NCI-H2171 (cell line): ENCODE measurements at places on chromosomes 5 and 9.

- DNase-seq = no peak
Observed at GRCh38 chr9:91407580-91408318, 15.9 kb downstream of the NFIL3 start.

DNA sequence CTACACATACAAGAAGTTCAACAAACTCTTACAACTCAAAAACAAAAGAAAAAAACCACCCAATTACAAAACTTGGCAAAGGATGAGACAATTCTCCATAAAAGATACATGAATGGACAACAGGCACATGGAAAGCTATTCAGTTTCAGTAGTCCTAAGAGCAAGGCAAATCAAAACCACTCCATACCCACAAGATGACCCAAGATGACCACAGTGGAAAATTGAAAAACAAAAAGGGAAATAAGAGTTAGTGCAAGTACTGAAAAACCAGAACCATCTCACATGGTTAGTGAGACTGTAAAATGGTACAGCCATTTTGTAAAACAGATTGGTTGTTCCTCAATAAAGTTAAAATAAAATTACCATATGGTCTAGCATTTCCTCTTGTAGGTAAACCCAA, 287.1 kb upstream of the CDH9 start:
- DNase-seq = no peak

- no peak for DNase-seq
Observed at GRCh38 chr9:137009217-137009616, 12.8 kb upstream of the CLIC3 start.

- DNase-seq = no peak
Observed at GRCh38 chr9:34793428-34793827, 83.5 kb upstream of the CCL21 start.

DNA sequence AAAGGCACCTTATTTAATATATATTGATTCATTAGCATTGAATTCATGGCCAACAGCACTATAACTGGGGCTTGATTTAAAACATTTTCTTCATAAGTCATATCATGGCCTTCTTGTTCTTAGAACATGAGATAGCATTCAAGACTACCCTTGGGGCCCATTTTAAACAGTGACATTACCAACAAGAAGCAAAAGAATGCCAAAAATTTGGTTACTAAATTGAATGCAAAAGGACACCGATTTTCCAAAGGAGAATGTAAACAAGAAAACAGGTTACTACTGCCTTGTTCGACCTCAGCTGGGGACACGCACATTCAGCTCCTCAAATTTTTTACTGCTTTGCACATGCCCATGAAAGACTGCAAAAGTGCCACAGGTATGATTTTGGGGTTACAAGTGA, 219.4 kb upstream of the TLE4 start:
- DNase-seq = no peak

- no peak for DNase-seq
Observed at GRCh38 chr5:141371572-141372475, 1.8 kb downstream of the PCDHGB3 start.

GRCh38 chr5:121415270-121415669, 436.4 kb upstream of the FTMT start:
- DNase-seq = no peak

GRCh38 chr9:27436234-27436633, 87.9 kb upstream of the IFNK start:
- DNase-seq = no peak

DNA sequence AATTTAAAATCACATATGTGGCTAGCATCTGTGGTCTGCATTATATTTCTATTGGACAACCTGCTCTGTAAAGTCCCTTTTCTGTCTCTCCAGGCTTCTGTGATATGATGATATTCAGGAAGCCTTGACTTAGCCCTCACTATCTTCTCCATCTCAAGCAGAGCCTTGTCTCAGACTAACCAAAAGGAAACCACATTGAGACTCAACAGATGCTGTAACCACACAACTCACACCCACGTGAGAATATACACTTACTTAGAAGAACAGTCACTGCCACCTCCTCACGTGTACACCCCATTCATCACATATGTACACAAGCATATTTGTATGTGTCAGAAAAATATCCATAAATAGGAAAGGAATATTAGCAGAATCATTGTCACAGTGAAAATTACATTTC, 33.6 kb downstream of the HTR4 start:
- no peak for DNase-seq

DNA sequence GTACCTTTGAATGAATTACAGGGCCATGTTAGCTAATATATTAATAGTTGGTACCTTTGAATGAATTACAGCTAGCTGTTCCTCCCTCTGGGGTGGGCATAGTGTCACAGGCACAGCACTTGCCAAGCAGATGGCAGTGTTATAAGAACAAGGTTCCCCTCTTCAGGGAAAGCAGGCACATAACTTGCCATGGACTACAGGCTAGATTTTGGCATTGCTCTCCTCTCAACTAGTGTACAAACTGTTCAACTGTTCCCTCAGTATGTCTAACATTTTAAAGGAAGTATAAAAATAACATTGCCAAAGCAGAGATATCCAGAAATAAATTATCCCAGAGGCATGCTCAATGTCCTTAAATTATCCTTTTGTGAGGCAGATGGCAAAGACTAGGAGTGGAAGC, 33.7 kb downstream of the ABITRAM start:
- no peak for DNase-seq

- DNase-seq = no peak
Observed at GRCh38 chr9:25570802-25571201, 107.4 kb downstream of the TUSC1 start.

GRCh38 chr5:173101245-173101644, 43.1 kb upstream of the BNIP1 start:
- no peak for DNase-seq

GRCh38 chr5:137761566-137761965, 7.4 kb upstream of the HNRNPA0 start:
- DNase-seq = no peak

DNA sequence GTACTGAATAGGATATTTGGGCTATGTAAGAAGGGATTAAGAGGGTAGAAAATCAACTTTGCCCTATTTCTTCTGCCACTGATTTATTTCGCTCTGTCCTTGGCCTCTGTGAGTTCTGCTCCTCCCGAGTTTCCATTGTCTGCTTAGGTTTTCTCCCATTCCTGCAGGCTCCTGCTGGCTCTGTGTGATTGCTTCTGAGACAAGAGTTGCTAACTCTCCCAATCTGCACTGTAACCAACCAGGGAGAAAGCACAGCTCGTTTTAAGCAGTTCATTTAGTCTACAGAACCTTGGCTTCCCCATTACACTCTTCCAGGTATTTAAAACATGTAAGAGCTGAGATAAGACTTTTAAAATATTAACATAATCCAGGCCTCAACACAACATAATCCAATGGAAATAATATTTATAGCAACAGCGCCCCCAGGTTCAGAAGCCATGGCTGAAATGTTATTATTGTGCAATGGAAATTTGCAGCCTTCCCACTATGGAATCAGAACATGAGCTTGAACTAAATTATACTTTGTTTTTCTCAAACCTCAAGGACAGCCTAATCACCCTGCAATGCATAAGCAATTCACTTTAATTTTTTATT, 203.5 kb downstream of the ERCC6L2 start:
- DNase-seq = no peak

GRCh38 chr5:88583471-88583870, 299.5 kb downstream of the MEF2C start:
- no peak for DNase-seq

DNA sequence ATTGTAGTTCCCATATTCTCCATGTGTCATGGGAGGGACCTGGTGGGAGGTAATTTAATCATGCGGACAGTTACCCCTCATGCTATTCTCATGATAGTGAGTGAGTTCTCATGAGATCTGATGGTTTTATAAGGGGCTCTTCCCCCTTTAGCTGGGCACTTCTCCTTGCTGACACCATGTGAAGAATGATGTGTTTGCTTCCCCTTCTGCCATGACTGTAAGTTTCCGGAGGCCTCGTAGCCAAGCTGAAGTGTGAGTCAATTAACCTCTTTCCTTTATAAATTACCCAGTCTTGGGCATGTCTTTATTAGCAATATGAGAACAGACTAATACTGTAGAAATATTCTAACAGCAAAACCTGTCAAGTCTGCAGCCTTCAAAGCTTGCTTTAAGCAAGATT, 293.2 kb downstream of the CTNND2 start:
- no peak for DNase-seq

GRCh38 chr5:154298065-154298464, 107.5 kb downstream of the GALNT10 start:
- no peak for DNase-seq

DNA sequence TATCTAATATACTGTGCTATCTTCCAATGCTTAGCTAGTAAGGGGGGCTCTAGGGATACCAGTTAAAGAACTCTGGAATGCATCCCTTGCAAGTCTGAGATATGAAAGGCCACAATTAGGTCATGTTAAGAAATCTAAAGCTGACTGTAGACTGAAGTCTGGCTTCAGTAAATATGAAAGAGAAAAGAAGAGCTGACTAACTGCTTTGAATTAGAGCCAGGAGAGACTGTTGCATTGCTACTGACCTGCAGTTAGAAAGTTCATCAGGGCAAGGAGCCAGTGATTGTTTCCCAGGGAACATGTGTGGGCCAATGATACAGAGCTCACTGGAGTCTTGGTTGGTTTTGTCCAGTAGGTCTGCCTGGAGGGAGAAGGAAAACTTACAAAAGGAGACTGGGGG, 472.1 kb upstream of the TNC start:
- no peak for DNase-seq

- DNase-seq = no peak
Observed at GRCh38 chr9:128108269-128109049, 19.1 kb downstream of the PTGES2 start.

GRCh38 chr5:176781638-176782570, 28.5 kb upstream of the UNC5A start:
- no peak for DNase-seq

DNA sequence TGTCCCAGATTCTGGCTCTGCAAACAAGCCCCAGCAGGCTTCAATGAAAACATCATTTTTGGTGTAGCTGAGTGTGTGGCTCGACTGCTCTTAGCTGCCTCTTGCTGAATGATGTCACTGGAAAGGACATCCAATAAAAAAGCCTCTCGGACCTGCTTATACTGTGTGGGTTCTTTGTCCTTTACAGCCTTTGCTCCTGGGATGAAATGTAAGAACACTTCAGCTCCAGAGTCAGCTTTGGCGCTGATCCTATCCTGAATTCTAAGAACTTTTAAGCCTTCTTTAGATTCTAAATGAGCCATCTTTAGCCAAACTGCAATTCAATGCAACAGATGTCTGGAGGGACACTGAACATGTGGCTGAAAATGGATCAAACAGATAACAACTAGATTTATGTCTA, 404.6 kb upstream of the C9orf72 start:
- DNase-seq = no peak

GRCh38 chr5:115480271-115480670, 64.3 kb downstream of the FEM1C start:
- DNase-seq = no peak

GRCh38 chr9:124008303-124008693, 3.3 kb upstream of the LHX2 start:
- DNase-seq = no peak

DNA sequence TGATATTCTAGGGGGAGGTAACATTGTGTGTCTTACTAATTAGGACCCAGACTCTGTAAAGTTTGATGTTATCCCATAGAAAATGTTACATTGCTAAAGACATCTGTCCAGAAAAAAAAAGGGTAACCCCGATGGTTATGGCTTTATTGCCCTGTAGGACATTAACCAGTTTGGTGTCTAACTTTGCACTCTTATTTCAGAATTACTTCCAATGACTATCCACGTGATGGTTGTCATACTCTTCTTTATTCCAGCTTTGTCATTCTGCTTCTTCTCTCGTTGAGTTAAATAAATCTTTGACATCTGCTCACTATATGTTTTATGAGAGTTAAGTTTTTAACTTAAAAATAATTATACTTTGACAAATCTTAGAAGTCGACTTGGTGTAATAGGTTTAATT, 180.4 kb upstream of the ANKRD55 start:
- DNase-seq = no peak

- DNase-seq = no peak
Observed at GRCh38 chr9:135478829-135479468, 633 bp upstream of the PPP1R26 start.

DNA sequence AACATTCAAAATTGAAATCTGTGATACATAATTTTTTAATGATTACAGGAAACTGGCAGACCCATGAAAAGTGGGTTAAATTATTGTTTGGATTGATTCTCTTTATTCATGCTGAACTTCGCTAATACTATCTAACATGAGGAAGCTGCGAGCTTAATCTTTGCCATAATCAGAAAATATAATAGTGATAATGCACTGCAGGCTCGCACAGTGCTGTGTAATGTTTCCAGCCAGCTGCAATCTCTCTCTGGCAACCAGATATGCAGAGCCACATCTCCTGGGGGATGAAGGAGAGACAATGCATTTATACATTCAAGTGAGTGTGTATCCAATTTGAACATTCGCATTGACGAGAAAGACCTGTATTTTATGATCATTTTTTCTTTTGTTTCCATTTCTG, 669.7 kb upstream of the RGMB start:
- DNase-seq = no peak

GRCh38 chr9:2616692-2617377, 4.8 kb upstream of the VLDLR start:
- DNase-seq = no peak

DNA sequence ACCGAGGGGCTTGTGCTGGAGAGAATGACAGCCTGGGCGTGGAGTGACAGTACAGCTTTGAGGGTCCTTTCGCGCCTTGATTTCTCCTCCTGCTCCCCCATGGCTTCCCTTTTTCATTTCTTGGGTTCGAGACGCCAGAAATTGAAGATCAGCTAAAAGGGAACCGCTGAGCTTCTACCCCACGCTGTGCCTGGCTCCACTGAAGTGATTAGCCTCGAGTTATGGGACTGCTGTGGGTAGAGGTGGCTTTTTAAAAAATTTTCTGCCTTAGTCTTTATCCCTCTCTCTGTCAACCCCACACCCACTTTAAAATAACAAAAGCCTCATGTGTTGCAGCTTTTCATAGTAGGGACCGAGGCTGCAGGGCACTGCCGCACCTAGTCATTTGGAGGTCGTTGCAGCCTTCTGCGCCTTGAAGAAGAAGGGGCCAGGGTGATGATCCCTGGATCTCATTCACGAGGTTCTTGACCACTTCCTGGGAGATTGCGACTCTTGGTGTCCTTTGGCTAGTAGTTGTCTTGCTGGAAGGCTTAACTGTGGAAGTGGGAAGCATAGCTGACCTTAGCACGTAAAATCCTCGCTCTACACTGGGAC, 603 bp downstream of the PPIP5K2 start:
- no peak for DNase-seq

GRCh38 chr5:65062469-65063083, 293.8 kb downstream of the CWC27 start:
- peak; percentile 33 for DNase-seq

DNA sequence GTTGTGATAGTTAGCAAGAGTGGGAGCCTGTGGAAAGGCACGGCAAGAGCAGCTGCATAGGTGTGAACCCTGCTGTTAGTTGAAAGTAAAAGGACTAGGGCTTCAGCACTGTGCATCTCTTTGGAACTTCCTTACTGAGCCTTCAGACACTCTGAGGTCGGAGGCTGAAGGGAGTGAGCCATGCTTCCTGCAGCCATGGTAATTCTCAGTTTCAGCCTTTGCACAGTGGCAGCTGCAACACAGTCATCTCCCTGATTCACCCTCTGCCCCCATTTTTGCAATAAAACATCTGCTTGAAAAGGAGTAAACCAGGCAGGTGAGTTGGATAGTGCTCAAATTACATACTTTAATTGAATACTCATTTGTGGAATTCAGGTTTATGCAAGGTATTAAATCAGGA, 6.5 kb upstream of the TLE4 start:
- no peak for DNase-seq

- DNase-seq = no peak
Observed at GRCh38 chr5:32383586-32383985, 61.0 kb downstream of the ZFR start.

GRCh38 chr9:114072184-114073140, 5.6 kb downstream of the AMBP start:
- DNase-seq = no peak

GRCh38 chr5:112205846-112206245, 213.2 kb downstream of the EPB41L4A start:
- DNase-seq = no peak
